ENCODE measurements at places on chromosomes 7 and 10. TPM values are rescaled to one million over a fixed set of nuclear protein-coding genes. Genes with fewer than 3 reads are reported as not detected.

The HOXA9 gene
- 74.8 TPM for total RNA-seq

The IFIT3 gene
- 17.2 TPM for total RNA-seq

DNA sequence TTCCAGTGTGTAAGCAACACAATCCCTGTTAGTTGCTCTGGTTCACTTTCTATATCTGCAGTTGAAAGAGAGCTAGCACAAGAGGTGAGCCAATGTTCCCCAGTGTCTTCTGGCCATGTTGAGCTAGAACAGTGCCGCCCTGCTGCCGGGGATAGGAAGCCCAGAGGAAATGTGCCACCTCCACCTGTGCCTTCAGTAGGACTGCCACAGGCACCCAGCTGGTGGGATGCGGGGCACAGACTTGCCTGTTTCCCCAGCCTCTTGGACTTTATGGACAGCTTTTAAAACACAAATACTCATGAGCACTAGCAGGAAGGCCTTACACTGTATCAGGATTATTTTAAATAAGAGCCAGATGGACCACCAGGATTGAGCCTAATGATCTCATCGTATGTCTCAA lies 234.5 kb upstream of the COBL start:
- DNase-seq, result no peak

DNA sequence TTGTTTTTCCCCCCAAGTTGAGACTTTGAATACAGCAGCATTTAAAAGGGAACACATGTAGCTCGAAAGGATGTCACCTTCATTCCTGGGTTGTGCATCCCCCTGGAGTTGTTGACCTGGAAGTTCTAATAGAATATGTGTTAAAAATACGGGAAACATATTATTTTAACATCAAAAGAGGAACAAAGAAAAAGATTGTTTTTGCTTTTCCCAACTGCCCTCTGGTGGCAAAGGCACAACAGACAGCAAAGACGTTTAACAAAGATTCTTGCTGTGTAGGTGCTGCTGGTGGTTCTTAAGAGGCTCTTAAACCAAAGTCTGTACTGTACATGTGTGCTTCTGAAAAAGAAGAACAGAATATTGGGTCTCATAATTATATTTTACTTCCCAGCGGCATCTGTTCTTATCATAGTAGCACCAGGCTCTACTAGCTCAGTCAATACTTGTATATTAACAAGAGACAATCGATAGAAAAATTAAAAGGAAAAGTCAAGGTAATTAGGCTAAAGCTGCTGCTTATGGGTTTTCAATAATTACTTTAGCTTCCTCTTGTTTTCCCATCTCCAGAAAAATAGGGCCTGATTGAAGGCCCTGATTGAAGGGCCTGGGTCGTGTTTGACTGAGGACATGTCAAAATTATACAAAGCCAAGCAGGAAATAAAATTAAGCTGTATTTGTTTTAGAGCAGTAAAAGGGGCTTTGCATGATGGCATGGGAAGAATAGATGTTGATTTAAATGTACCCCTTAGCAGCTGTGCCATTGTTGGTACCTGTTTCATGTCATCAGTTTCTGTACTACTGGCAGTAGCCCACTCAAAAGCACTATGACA lies 384.2 kb upstream of the LRGUK start:
- no peak for DNase-seq

GRCh38 chr7:7226407-7226806 lies 44.1 kb downstream of the C1GALT1 start:
- DNase-seq, result no peak

The OR2A7 gene
- total RNA-seq, result not detected

- peak; percentile 66 for DNase-seq
Measured at GRCh38 chr10:110491346-110491745, 6.4 kb upstream of the DUSP5 start.

GRCh38 chr10:16612115-16612980 lies 90.7 kb upstream of the C1QL3 start:
- DNase-seq, result peak; percentile 46

GRCh38 chr10:110496553-110497437 lies 912 bp upstream of the DUSP5 start:
- no peak for DNase-seq

GRCh38 chr7:157574914-157575586 lies 238.2 kb downstream of the DNAJB6 start:
- DNase-seq, result no peak

The EDRF1 gene
- total RNA-seq, result 16.5 TPM

DNA sequence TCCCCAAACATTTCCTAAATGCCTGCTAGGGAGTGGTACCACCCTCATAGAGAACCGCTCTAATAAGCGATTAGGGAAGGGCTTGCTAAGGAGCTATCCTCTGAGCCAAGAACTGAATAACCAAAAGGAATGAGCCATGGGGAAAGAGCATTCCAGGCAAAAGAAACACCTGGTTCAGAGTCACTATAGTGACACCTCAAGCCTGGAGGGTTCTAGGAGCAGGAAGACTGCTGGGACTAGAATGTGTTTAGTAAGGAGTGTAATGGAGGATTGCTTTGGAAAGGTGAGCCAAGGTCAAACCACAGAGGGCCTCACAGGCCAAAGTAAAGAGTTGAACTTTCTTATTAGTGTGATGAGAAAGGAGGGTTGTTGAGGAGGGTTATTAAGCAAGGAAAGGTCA lies 38.7 kb upstream of the NRBF2 start:
- no peak for DNase-seq

- DNase-seq, result no peak
Measured at GRCh38 chr7:47326808-47327207, 255.1 kb downstream of the TNS3 start.

GRCh38 chr7:141251180-141251579 lies 177.3 kb downstream of the TMEM178B start:
- DNase-seq, result no peak

DNA sequence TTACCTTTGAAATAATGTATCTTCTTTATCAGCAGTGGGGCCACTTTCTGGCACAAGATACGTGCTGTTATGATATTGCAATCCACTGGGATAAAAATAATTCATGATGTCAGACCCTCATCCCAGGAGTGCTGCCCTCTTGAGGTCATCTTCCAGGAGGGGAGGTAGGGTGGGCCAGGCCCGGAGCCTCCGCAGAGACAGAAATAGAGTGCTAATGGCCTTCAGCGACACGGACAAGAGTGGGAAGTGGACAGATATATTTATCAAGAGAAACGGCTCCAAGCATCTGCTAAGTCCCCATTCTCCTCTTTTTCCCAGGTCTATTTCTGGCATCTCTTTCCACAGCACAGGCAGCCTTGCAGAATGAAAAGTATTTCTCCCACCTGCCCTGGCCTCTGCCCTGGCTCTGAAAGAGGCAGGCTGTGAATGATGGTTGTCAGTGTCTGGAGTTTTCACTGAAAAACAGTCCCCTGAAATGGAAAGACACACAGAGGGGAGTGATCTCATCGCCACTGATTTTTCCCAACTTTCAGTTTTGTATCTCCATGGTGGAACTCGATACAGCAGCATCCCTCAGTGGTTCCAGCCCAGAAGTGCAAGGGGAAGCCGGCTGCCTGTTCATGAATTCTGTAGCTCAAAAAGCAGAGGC lies 251.7 kb upstream of the MYO3A start:
- DNase-seq, result peak; percentile 52

DNA sequence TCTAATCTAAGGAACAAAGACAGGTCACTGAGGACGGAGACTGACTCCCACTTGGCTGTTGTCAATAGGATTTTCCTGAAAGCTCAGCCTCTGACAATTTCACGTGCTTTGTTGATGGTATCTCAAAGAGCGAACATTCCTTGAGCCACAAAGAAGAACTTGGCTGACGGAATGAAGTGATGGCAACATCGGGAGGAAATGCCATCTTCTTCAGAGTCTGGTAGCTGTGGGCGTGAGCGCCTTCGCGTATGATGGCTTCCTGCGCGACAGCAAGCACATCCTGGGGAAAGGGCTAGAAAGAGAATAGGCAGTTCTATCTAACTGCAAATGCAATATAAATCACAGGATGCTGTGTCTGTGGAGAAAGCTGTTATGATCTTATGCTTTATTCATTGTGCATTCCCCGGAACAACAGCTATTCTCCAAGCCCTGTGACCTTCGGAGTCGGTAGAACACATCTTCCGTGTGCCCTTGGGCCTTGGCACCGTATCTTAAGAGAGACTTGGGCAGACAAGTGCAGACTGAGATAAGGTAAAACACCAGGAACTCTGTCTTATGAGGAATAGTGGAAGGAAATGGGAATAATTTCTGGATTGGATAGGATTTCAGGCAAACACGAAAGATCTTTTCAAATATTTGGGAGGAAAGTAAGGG lies 19.6 kb upstream of the GTPBP4 start:
- DNase-seq, result no peak

DNA sequence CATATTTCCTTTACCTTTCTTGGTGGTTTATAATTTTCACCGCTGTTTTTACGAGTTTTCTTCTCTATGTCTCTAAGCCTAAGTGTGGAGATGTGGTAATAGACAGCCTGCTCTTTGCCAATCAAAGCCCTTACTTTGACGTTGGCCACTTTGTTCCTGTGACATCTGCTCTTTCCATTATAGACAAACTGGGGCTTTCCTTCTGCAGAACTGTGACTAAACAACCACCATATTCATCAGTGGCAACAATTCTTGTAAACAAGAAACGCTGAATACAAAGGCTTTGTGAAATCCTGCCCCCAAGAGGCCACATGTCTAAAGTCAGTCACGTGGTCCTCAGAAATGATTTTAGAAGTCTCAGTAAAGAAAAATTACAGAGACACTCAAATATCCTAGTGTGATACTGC lies 59.6 kb upstream of the CAPZA2 start:
- DNase-seq, result peak; percentile 85

GRCh38 chr7:148709014-148709413 lies 10.3 kb downstream of the CUL1 start:
- DNase-seq, result no peak

DNA sequence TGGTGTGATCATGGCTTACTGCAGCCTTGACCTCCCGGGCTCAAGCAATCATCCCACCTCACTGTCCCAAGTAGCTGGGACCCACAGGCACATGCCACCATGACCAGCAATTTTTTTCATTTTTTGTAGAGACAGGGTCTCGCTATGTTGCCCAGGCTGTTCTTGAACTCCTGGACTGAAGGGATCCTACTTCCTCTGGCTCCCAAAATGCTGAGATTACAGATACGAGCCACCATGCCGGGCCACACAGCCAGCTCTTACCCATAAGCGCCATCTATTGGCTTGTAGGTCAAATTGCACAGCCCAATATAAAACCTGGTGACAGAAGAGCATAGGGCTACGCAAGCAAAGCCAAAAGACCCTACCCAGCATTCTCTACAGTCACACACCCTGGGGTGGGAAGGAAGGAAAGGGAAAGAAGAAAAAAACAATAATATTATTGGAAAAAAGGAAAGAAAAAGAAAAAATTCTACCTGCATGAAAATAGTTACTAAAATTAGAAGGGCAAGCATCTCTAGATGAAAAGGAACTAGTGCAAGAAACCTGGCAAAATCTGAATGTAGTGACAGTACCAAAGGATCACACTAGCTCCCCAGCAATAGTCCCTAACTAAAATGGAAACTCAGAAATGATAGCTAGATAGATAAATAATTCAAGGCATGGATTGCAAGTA lies 29.4 kb upstream of the AMPH start:
- DNase-seq, result peak; percentile 57

GRCh38 chr7:2445898-2446555 lies 30.2 kb downstream of the GRIFIN start:
- DNase-seq, result no peak

The NSUN5 gene
- total RNA-seq, result 9.4 TPM

GRCh38 chr7:974172-974571 lies 1.2 kb downstream of the COX19 start:
- no peak for DNase-seq

DNA sequence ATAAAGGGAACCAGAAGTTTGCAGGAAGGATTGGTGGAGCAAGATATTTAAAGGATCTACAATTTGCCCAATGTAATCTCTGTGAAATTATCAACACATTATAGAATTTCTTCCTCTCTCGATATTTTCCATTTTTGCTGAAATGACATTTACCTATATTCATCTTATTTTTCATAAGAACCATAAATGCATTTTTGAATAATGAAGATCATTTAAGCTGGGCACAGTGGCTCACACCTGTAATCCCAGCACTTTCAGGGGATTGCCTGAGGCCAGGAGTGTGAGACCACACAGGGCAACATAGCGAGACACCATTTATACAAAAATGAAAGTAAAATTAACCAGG lies 37.7 kb downstream of the CCDC71L start:
- DNase-seq, result no peak

The TRPV5 gene
- total RNA-seq, result not detected

- no peak for DNase-seq
Measured at GRCh38 chr10:103676851-103677417, 178.4 kb downstream of the SH3PXD2A start.

DNA sequence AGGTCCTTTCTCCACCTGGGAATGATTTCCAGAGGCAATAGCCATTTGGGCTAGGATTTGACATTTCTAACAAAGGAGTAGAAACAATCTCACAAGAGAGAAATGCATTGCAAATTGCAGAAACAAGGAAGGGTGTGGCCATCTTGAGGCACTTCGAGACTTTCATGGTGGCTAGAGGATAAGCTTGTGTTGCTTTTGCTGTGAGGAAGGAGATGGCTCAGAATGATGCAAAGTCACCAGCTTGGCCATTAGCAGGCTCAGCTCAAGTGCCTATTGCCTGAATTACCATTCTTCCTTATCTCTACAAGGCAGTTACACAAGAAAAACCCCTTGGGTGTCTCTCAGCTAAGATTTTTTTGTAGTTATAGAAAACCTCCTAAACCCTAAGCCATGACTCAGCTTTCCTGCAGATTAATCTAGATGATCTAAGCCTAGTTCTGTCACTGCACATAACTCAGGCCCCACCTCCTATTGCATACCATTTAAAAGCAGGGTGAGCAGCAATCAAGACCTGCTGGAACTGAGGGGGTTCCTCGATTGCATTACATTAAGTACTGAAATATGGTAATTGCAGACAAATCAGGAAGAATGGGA lies 683.1 kb downstream of the NRG3 start:
- peak; percentile 58 for DNase-seq

DNA sequence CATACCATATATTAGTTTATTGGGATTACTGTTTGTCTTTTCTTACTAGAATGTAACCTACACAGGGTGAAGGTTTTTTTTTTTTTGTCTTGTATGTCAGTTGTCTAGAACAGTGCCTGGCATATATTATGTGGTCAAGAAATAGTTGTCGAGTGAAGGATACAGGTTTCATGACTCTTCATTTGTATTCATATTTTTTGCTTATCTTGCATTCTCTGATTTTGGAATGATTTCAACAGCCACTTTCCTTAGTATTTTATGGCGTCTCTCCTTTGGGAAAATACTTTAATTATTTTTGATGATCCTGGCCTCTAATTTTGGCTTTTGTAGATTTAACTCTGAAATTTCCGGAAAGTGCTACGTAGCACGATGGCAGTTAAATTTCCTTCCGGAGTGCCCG lies 12.4 kb downstream of the RBM33 start:
- DNase-seq, result no peak

- no peak for DNase-seq
Measured at GRCh38 chr7:64602086-64602485, 39.2 kb upstream of the ZNF680 start.

The C10orf90 gene
- total RNA-seq, result 0.57 TPM

- DNase-seq, result no peak
Measured at GRCh38 chr7:111827863-111828504, 265.7 kb upstream of the IMMP2L start.

GRCh38 chr7:159075563-159076238 lies 69.0 kb downstream of the VIPR2 start:
- no peak for DNase-seq

- DNase-seq, result no peak
Measured at GRCh38 chr7:150971242-150972022, 6.7 kb downstream of the KCNH2 start.

GRCh38 chr7:33714208-33714607 lies 191.1 kb upstream of the BMPER start:
- no peak for DNase-seq

- no peak for DNase-seq
Measured at GRCh38 chr10:62842983-62843382, 26.8 kb upstream of the EGR2 start.

Measured in A172 (cell line).